ENCODE measurements at places on chromosomes 1 and 21. TPM values are rescaled to one million over a fixed set of nuclear protein-coding genes. Genes with fewer than 3 reads are reported as not detected.

GRCh38 chr1:160748878-160749269 lies 9.8 kb downstream of the SLAMF7 start:
- no peak for DNase-seq

- no peak for DNase-seq
Observed at GRCh38 chr1:100359139-100359538, 6.8 kb downstream of the CDC14A start.

- DNase-seq: no peak
Observed at GRCh38 chr1:225277445-225277844, 150.4 kb downstream of the LBR start.

GRCh38 chr1:4755301-4755845 lies 101.0 kb downstream of the AJAP1 start:
- no peak for DNase-seq

The ST6GALNAC3 gene
- 2.1 TPM for polyA plus RNA-seq
